ENCODE measurements at places on chromosomes 2 and 18. TPM values are rescaled to one million over a fixed set of nuclear protein-coding genes. Genes with fewer than 3 reads are reported as not detected.

Gene SCYGR4
- not detected for total RNA-seq

Gene TTR
- 3.1 TPM for total RNA-seq

Gene MERTK
- total RNA-seq: 5.9 TPM

Gene AKAIN1
- 3.8 TPM for total RNA-seq

Gene AFTPH
- total RNA-seq: 83.6 TPM

Gene ZNF638
- total RNA-seq: 570 TPM

Gene DSG4
- not detected for total RNA-seq

Gene ACKR3
- 12.5 TPM for total RNA-seq

Gene MOCOS
- 0.31 TPM for total RNA-seq

Gene STRN
- 38.5 TPM for total RNA-seq

Gene ZSWIM2
- 0.63 TPM for total RNA-seq

Gene ADAM23
- 37.2 TPM for total RNA-seq

Gene IL37
- total RNA-seq: not detected

Gene RTP5
- 3.1 TPM for total RNA-seq

Gene DBI
- 41.6 TPM for total RNA-seq

Gene TOGARAM2
- under 0.01 TPM for total RNA-seq

Gene STAT4
- total RNA-seq: 6.3 TPM

Gene OTOF
- 0.31 TPM for total RNA-seq

Gene GAL3ST2
- total RNA-seq: 1.3 TPM

Gene EPHA4
- total RNA-seq: 123 TPM

Gene MAL
- total RNA-seq: not detected

Gene POTEI
- 0.31 TPM for total RNA-seq

Gene UGT1A3
- not detected for total RNA-seq

Gene TLX2
- total RNA-seq: not detected

Gene TMEM247
- total RNA-seq: not detected

Gene ALPI
- not detected for total RNA-seq

Gene LYG2
- not detected for total RNA-seq

Gene OST4
- 192 TPM for total RNA-seq

Gene ETAA1
- total RNA-seq: 21.9 TPM

Gene SNTG2
- total RNA-seq: 8.5 TPM

Gene CCDC150
- 9.4 TPM for total RNA-seq

Gene LINC00305
- total RNA-seq: not detected

Gene RMND5A
- total RNA-seq: 49.1 TPM

Gene VWC2L
- 7.8 TPM for total RNA-seq

Gene PPM1G
- total RNA-seq: 63.2 TPM

Gene RGPD3
- 1.3 TPM for total RNA-seq

Gene SCN2A
- total RNA-seq: 174 TPM

Gene SPATA3
- total RNA-seq: not detected

Gene POU3F3
- 256 TPM for total RNA-seq

Gene SPDYA
- total RNA-seq: 5.0 TPM

Gene LIPG
- total RNA-seq: 25.7 TPM

Gene MYO5B
- total RNA-seq: 39.4 TPM

Gene HOXD13
- total RNA-seq: not detected

Gene DES
- total RNA-seq: not detected

Gene AGXT
- not detected for total RNA-seq

Gene CDK15
- total RNA-seq: not detected

Gene XIRP2
- total RNA-seq: 0.31 TPM

Gene FOSL2
- 6.6 TPM for total RNA-seq

Gene NT5C1B
- total RNA-seq: not detected

Gene RFX8
- not detected for total RNA-seq
